ENCODE measurements at places on chromosomes 2 and 18. TPM values are rescaled to one million over a fixed set of nuclear protein-coding genes. Genes with fewer than 3 reads are reported as not detected.

DNA sequence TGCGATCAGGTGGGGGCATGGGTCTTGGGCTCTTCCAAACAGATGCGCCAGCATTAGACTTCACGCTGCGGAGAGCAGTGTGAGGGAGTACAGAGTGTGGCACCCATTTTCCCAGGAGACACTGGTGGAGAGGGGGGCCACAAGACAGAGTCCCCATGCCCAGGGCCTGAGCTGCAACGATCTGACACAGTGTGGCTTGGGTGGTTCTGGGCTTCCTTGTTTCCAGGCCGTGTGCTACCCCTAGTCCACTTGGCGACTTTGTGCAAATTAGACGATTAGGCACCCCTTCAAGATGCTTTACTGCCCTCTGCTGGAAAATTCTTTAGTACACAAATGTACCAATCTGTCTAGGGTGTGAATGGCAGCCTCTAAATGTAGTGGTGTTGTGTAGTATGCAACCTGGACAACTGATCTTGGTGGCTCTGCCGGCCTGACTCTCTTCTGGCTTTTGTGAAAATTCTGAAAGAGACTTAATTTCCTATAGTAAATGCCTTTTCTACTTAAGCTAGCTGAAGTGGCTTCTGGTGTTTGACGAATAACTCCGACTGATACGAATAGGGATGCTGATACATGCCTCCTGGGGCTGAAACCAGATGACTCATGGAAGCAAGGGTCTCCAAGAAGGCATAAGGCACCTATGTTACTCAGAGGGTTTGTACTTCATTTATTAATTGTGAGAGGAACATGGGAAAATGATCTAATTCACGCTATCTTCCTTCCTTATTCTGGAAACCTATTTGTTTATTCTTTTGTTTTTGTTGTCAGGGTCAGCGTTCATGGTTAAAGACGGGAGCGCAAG lies 92.3 kb upstream of the SMAD2 start:
- peak; percentile 35 for DNase-seq

- DNase-seq = no peak
Observed at GRCh38 chr2:69918401-69918800, 3.5 kb downstream of the MXD1 start.

DNA sequence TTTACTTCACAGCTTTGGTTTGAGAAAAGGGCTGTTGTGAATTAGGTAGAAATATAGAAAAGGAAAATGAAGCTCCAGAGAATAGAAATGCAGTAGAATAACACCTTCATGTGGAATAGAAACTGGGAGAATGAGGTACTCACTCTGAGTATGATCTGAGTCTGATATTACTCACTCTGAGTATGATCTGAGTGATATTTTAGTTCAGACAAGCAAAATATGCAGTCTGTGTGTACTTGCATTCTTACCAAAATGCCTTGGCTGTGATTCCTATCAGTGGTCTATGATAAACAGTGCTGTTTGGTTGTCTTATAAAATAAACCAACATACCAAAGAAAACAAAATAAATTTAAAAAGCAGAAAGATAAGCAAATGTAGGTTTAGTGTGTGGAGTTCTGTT lies 487.6 kb downstream of the THSD7B start:
- DNase-seq = no peak

DNA sequence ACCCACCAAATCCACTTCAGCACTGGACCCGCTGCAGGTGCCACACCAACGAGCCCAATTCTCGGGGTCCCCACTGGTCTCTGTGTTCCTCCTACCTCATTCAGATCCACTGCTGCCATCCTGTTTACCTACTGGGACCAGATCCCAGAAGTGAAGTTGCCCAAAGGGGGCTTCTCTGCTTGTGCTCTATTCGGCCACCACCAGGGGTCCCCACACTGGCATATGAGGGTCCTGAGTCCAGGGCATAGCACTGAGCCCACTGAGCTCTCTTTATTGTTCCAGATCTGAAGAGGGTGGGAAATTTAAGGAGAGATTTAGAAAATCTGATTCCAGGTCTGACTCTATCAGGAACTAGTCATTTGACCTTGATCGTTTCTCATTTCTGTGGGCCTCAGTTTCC lies 2.4 kb downstream of the GPR45 start:
- DNase-seq = no peak

The TOGARAM2 gene
- 2.7 TPM for total RNA-seq

The NAT8 gene
- not detected for total RNA-seq

The FLACC1 gene
- 10.0 TPM for total RNA-seq

The LRATD1 gene
- total RNA-seq = not detected

All from CD4-positive, alpha-beta memory T cell (primary cell).